ENCODE measurements at places on chromosomes 7 and 10.

DNA sequence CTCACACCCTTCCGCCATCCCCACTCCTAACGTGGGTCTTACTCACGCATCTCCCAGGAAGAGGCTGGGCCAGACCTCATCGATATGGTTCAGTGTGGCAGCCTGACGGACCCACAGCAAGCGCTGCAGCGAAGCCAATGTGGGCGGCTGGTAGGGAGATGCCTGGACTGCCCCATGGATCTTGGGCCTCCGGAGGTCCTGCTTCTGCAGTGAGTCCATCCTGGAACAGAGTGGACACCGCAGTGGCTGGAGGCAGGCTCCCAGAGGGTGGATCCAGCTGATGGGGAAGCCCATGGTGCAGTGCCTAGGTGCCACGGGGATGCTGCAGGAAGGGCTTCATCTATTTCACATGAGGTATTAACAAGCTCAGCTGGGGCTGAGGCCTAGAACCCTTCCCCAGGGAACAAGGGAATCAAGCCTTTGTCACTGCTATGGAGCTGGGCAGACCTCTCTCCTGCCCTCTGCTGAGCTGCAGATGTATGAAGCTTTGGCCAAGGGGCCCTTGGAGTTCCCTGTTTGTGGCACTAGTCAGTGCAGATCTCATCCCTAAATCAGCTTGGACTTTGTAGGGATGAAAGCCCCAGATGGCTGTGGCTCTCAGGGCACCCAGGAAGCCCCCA is 13.7 kb upstream of the SAMD8 start:
- no peak for DNase-seq

DNA sequence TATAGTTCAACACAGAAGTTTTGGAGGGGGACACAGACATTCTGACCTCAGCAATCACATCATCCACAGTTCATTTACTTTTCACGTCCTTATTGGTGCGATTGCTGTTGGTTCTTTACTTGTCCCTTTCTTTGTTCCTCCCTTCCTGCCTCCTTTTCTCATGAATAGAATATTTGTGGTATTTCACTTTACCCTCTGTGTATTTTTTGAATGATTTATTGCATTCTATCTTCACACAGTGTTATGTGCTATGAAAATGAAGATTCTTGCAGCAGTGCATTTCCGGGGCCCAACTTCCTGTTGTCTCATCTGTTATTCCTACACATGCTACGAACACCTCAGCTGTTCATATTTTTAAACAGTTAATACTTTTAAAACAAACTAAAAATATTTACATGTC is 179.6 kb downstream of the ZMYND11 start:
- no peak for DNase-seq

DNA sequence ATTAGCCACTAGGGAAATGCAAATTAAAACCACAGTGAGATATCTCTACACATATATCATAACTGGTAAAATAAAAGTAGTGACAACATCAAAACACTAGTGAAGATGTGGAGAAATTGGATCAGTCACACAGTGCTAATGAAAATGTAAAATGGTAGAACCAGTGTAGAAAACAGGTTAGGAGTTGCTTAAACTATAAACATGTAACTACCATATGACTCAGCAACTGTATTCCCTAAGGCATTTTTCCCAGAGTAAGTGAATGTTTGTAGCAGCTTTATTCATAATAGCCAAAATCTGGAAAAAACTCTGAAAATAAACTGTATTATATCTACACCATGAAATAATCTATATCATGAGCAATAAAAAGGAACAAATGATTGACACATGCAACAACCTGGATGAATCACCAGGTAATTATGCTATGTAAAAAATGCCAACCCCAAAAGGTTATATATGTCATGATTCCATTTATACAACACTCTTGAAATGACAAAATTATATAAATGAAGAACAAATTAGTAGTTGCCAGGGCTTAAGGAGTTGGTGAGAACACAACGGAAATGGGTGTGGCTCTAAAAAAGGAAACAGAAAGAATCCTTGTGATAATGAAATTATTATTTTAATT is 22.8 kb downstream of the SLC25A40 start:
- no peak for DNase-seq

- no peak for DNase-seq
These were observed 2.8 kb downstream of the BMPR1A start for GRCh38 chr10:86759073-86759672.

DNA sequence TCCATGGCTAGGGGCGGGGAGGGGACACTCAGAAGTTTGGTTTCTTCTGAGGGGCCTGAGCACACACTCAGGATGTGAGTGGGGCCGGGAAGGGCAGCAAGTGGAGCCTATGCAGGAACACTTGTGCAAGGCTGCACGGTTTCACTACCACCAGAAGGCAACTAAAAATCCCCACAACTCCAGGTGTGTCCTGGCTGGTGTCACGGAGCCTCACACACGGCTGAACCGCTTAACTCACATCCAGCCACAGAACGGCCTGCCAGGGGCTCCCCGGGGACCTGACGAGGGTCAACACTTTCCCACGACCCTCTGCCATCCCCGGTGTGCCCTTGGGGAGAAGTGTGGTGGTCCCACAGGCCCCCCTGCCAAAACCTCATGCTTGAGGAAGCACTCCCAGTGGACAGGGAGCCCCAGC is 173.9 kb downstream of the ELFN1 start:
- no peak for DNase-seq

GRCh38 chr7:131688738-131689661 is 132.6 kb upstream of the PODXL start:
- no peak for DNase-seq

GRCh38 chr10:127836966-127837365 is 55.8 kb downstream of the CLRN3 start:
- no peak for DNase-seq

GRCh38 chr10:62382831-62383230 is 8.7 kb downstream of the ZNF365 start:
- DNase-seq = no peak

DNA sequence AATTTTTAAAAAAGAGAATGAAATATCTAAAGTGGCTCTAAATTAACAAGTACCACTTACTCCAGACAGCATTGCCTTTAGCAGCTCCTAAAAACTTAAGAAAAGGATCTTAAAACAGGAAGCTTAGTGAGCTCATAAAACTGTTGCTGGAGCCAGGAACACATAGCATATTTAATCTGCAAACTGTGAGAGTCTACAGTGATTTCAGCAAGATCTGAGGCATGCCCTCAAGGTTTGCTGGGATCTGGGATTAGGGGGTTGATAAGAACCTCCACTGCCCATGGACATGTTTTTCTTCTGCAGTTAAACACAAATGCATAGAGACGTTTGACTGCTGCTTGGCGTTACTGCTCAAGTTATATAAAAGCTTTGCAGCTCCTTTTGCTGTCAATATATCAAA is 3.8 kb downstream of the GLI3 start:
- no peak for DNase-seq

GRCh38 chr7:70571961-70572360 is 560.0 kb upstream of the GALNT17 start:
- DNase-seq = no peak
